ENCODE measurements at places on chromosomes 4 and X.

DNA sequence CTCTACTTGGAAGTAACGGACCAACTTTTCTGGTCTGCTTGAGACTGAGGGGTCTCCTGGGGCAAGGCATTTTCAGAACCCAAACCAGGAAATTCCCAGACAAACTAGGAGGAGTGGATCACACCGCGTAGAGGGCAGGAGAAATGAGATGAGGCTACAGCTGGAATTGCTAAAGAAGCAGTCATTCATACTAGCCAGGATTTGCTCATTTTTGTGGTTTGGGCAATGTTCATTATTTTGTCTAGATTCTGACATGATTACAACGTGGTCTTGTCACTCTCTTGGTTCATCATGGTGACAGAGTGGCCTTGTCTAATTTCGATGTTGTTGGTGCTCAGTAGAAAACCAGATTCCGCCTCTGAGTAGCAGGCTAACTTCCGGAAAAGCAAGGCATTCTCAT lies 63.2 kb downstream of the BANK1 start:
- DNase-seq: peak; percentile 30

- no peak for DNase-seq
Measured at GRCh38 chr4:2831611-2832308, 11.9 kb upstream of the ADD1 start.

- peak; percentile 26 for DNase-seq
Measured at GRCh38 chrX:129748305-129748704, 9.5 kb downstream of the XPNPEP2 start.

GRCh38 chrX:22059775-22060174 lies 27.6 kb downstream of the PHEX start:
- DNase-seq: no peak

- no peak for DNase-seq
Measured at GRCh38 chr4:36445480-36445879, 164.1 kb downstream of the DTHD1 start.

GRCh38 chrX:18448416-18448815 lies 23.0 kb downstream of the CDKL5 start:
- DNase-seq: peak; percentile 18

- no peak for DNase-seq
Measured at GRCh38 chr4:140344101-140344500, 29.3 kb upstream of the SCOC start.

GRCh38 chr4:87851953-87852352 lies 19.2 kb downstream of the MEPE start:
- no peak for DNase-seq

GRCh38 chr4:166341992-166342391 lies 469.0 kb downstream of the TLL1 start:
- DNase-seq: no peak

DNA sequence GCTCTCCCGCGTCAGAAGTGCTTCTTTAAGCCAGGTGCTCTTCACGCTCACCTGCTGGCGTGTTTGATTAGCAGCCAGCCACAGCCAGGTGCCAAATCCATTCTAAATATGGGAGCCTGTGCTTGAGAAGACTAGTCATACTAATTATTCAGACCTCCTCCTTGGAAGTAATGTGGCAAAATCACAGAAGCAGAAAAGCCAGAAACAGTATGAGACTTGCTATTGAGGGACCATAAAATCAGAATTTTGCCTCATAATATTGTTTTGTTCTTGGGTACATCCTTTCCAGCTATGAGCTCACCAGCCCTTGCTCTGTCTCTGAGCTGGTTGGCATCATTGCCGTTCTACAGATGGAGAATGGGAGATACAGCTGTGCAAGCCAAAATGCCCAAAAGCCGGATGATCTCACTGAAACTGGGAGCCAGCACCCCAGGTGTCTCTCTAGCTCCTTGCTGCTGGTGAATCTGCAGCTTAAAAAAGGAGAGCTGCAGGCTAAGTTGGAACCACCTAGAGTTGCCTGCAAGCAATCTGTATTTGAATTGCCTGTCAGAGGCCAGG lies 205.4 kb downstream of the SHROOM3 start:
- no peak for DNase-seq

DNA sequence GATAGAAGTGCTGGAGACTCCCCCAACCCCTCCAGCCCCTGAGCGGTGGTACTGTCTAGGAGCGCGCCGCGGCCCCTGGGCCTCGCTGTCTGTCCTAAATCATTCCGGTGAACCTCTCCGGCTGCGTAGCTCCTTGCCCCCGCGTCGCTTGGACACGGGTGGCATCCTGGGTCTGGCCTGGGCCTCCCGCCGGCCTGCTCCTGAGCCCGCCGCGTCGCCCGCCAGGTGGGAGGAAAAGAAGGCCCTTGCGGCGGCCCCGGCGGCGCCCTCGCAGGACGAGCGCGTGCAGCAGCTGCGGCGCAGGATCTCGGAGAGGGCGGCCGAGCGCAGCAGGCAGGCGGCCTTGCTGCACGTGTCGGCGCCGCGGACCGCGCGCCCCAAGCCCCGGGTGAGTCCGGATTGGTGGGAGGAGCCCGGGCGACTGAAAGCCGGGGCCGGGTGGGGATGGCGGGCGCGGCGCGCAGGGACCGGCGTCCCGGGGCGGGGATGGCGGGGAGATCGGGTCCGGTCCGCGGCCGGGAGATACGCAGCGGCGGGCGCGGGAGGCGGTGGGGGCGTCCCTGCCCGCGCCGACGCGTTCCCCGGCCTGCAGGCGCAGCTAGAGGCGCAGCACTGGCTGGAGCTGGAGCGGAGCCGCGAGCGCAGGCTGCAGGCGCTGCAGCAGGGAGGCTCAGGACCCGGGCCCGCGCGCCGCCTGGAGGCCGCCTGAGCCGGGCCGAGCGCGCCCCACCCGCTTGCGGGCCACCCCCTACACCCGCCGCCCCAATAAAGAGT lies 6.5 kb upstream of the RNF4 start:
- peak; percentile 57 for DNase-seq

GRCh38 chr4:37826295-37827029 lies at the start of gene PGM2:
Gene PGM2 (plus strand): TSS chr4:37826686. CDS start chr4:37826733, 47 bp downstream.
- DNase-seq: peak; percentile 66

DNA sequence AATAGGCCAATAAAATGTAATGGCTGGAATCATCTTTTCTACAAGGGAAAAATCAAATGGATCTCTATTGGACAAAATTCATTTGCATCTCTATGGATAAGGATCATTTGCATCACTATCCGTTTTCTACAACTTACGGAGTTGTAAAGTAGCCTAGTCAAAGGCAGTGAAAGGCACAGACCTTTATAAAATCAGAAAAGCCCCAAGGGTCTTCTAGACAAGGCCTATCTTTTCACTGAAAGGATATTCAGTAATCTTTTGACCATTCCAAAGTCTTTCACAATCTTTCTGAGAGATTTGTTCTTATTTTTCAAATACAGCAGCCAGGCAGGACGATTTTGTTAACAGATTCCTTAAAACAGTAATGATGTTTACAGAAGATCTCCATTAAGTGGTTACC lies 119.5 kb upstream of the JADE1 start:
- DNase-seq: no peak

GRCh38 chr4:173380987-173381386 lies 10.2 kb downstream of the SAP30 start:
- DNase-seq: no peak

DNA sequence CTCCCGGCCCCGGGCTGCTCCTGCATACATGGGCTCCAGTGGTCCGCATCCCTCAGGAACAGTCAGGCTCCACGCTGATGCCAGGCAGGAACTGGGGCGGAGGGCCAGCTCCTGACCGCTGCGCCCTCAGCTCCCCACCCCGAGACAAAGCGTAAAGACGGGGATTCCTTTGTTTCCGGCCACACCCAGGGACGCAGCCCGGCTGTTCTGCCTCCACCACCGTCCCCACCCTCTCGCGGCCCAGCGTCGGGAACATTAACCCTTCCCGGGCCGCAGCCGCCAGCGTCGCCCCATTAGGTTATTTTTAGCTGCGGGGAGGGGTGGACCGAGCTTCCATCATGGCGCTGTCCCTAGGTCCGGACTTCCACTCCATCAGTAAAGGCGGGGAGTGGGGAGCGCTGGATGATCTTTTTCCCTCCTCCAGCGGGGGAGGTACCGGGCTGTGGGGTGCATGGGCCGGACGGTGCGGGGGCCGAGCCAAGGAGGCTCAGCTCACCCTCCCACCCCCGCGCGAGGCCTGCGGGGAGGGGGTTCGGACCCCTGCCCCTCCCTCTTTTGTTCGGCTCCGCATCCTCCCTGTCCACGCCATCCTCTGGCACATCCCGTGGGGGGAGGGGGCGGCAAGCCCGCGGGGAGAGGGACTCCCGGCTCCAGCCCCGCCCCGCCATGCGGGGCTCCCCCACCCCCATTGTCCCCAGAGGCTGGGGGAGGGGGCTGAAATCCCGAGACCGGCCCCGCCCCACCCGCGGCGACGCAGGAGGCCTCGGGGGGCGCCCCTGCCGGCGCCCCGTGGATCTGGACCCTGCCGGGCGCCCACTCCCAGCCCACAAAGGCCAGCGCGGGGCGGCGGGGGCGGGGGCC lies 5.3 kb downstream of the CRMP1 start:
- DNase-seq: peak; percentile 30

GRCh38 chrX:51151734-51152133 lies 180.9 kb upstream of the NUDT10 start:
- DNase-seq: no peak

- no peak for DNase-seq
Measured at GRCh38 chr4:7831858-7832730, 107.6 kb downstream of the AFAP1 start.

DNA sequence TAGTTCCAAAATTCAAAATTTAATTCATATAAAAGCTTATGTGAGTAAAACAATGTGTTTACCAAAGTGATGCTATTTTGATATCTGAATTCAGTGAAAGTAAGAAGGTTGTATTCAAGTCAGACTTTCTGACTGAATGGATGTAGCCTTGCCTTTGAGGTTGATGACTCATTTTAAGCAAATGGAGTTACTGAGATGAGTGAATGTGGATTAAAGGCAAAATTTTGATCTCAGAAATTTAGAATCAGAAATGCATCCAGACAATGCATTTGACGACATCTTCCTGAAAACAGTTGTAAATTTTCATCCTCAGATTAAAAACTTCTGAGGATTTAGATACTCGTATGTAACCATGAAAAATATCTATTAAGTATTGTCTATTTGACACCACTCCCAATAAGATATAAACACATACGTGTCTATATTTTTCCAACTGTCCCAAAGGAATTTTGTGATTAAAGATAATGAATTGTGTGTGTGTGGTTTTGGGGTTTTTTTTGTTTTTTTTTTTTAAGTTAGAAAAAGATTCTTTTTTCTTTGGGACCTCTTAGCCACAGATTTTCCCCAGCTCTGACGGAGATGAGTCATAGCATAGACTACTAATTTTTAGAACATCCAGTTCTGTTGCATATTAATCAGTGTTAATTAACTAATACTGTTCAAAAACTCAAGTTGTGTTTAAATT lies 34.4 kb downstream of the NFKB1 start:
- peak; percentile 84 for DNase-seq

DNA sequence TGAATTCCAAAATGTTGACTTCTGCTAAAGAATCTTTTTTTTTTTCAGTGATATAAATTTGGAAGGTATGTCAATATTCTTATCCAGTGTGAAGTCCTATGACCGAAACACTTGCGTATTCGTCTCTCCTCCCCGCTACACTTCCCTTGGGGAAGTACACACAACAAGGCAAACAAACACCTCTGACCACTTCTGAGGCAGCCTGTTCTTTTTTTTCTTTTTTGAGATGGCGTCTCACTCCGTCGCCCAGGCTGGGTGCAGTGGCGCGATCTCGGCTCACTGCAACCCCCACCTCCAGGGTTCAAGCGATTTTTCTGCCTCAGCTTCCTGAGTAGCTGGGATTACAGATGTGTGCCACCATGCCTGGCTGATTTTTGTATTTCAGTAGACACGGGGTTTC lies 78.1 kb upstream of the DHRSX start:
- DNase-seq: no peak

DNA sequence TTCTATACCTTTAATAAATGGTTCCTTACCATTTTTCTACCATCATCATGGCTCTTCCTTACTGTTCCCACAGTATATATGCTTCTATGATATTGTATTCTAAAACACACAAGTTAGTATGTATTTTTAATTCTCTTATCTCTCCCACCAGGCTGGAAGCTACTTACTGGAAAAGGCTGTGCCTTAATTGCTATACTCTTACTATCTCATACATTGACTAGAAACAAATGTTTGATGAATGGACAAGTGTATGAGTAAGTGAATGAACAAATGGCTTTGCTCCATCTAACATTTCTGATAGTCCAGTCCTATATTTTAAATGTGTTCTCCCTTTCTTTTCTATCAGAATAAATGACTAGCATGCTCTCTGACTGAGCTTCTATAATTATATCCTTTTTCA lies 320.8 kb upstream of the RASGEF1B start:
- DNase-seq: no peak

- DNase-seq: no peak
Measured at GRCh38 chr4:38994135-38994534, 38.1 kb downstream of the TMEM156 start.
